Left cardiac atrium (tissue), 4 donors: ENCODE measurements at places on chromosomes 13 and 19. TPM values are rescaled to one million over a fixed set of nuclear protein-coding genes. Genes with fewer than 3 reads are reported as not detected.

DNA sequence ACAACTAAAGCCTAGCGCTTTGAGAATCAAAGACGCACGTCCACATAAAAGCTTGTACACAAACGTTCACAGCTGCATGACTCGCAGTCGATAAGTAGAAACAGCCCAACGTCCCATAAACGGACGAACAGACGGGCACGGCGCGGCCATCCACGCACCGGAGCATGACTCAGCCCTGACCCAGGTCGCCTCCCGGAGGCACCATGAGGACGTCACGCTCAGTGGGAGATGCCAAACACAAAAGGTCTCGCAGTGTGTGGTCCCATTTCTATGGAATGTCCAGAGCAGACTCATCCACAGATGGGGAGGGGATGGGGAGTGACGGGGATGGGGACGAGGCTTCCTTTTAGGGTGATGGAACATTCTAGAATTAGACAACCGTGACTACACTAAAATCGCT, 9.4 kb downstream of the POLRMT start:
- no peak for DNase-seq

DNA sequence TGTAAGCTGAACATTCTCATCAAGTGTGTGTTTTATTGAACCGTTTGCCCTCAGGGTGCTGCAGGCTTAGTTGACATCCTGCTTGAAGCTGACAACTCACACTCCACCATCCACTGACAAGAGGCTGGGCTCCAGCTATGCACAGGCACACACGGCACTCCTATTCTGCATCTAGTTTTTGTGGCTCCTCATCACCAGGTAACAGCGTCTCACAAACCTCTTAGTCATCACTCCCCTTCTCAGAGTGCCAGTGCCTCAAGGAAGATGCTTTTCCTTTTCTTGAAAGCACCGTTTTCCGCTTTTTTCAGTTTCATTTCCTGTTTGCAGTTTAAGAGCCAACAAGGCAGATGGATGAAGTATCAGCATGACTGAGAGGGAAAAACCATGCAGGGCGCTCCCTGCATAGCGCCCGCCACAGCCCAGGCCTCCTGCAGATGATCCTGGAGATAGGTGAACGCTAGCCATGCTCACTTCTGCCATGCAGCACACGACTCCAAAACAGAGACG, 491.2 kb downstream of the COG6 start:
- no peak for DNase-seq

CGB2 gene
- not detected for total RNA-seq

DNA sequence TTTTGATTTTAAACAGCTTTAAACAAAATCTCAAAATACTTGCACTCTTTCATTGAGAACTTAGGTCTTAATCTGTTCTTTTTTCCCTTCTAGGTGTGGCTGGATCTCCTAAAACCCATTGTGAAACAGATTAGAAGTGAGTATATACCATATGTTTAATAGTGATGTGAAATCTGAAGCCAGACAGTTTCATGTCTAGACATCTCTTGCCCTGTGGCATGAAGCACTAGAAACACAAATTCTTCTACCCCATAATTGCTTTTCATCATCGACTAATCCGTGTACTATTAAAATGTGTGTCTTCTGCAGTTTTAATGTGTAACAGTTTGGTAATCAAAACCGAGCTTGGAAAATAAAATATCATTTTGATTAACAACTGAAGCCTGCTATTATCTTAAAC, 188.2 kb upstream of the RNF113B start:
- no peak for DNase-seq

GRCh38 chr13:22060187-22060586, 389.3 kb downstream of the FGF9 start:
- DNase-seq = no peak

- peak; percentile 31 for DNase-seq
Observed at GRCh38 chr19:51018745-51019543, 565 bp downstream of the KLK10 start.

DNA sequence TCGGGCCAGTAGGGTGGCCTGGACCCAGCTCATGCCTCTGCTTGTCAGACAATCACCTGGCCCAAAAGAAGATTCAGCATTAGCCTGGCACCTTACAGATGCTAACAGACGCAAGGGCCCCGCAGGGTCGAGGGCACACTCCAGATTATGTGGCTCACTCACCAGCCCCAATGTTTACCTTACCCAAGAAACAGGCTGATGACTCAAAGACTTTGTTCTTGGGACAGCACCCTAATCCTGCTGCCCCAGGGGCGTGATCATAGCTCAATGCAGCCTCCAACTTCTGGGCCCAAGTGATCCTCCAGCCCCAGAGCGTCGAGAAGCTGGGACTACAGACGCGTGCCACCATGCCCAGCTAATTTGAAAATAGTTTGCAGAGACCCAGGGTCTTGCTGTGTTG, 9.8 kb downstream of the ECSIT start:
- no peak for DNase-seq

DNA sequence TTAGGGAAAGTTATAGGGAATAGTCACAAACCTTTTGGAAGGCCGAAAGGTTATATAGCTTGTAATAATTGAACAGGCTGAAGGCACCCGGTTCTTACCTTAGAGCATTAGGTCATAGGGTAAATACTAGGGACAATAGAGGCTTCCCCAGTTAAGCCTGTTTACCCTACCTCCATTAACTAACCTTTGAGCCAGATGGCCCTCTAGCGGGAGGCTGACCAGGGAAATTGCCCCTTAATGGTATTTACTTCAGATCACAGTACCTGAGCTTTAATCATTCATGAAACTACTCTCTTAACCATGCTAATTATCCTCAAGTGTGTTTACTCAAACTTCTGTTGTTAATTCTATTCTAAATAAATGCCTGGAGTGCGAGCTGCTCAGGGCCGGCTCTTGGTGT, 20.4 kb upstream of the ZNF83 start:
- DNase-seq = no peak

ZSCAN4 gene
- 0.13 TPM for total RNA-seq

GRCh38 chr13:101417043-101417406, 717 bp upstream of the NALCN start:
- DNase-seq = no peak

DNA sequence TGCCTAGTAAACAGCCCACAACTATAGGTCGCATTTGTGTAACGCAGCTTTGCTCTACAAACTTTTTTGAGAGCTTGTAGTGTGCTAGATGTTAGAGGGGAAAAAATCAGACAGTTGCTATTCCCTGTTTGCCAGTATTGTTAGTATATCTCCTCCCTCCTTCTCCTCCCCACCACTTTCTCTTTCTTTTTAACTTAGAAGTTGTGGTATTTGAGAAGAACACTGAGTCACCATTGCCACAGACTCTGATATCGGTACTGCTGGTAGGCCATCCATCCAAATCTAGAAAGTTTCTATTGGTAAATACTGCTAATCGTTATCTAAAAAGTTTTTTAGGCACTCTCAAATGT, 666 bp downstream of the POMP start:
- no peak for DNase-seq

- DNase-seq = no peak
Observed at GRCh38 chr19:22619932-22620331, 14.2 kb upstream of the ZNF492 start.

DNA sequence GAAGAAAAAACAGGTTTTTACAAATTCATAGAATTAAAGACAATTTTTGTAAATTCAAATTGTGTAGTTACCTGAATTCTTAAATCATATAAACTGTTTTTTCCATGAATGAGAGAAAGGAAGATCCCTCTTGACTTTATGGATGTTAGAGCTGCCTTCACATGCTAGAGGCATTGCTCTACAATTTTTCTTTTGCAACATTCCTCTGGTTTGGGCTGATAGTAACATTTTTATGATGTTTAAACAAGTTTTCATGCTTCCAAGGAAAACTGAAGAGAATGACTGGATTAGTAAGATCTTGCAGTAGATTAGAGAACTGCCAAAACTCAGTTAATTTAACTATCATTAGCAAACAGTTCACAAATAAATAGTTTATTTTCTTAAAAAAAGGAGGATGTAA, 250.6 kb downstream of the GPC6 start:
- DNase-seq = no peak
